Activated T-helper 2 cell treated with anti-CD3 and anti-CD28 coated beads, Interferon-gamma antibody, Interleukin-2, Interleukin-4, amounts not matched to agents 10 μg/mL and 5 μg/mL and 100 μg/mL, durations not matched to agents 14 hours and 24 hours and 36 hours (primary cell): ENCODE measurements at places on chromosomes 12 and 14. TPM values are rescaled to one million over a fixed set of nuclear protein-coding genes. Genes with fewer than 3 reads are reported as not detected.
A peak's percentile ranks its signal among the peaks of the same experiment; 100 is the strongest.

DNA sequence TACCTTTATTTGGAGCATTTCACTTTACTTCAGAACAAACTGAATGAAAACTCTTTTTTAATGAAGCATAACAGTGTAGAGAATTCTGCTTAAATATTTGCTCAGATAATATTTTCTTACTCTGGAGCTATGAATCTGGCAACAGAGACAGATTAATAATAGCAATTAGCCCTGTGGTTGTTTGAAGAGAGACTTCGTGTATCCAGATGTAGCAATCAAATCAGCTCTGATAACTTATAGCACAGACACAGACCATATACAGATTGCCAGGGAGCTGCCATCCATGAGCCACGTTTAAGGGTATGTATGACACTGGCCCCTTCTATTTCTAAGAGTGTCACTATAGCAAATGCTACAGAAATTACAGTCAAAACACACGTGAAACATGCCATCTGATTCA, 146.6 kb downstream of the EXOC5 start:
- no peak overlapping the region for H3K27ac ChIP-seq
- H3K4me3 ChIP-seq, result no peak overlapping the region
- H3K27me3 ChIP-seq, result no peaks in the 10 kb centered on the region

GPR162 gene
- total RNA-seq, result 0.11 and 0.30 TPM in 2 replicates

DNA sequence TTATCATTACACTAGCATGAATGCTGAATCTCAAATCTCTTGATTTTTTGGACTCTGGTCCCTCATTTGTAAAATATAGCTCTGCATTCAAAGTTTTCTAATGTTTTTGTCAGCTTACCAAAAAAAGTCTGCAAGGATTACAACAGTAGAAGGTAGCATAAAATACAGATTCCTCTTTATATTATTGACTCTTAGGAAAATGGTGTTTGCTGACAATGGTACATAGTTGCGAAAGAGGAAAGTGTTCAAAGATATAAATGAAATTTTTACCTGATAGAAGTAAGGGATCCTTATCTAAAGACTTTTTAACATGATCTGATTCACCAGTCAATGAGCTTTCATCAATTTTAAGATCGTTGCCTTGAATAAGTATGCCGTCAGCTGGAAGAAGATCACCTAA, 74.1 kb downstream of the ATP2B1 start:
- H3K36me3 ChIP-seq, result peaks cover 48% of the 10 kb centered on the region
- H3K4me3 ChIP-seq, result no peak overlapping the region
- H3K27ac ChIP-seq, result no peak overlapping the region
- no peaks in the 10 kb centered on the region for H3K27me3 ChIP-seq
- DNase-seq, result no peak
- H3K4me1 ChIP-seq, result peaks cover 12% of the 10 kb centered on the region

DNA sequence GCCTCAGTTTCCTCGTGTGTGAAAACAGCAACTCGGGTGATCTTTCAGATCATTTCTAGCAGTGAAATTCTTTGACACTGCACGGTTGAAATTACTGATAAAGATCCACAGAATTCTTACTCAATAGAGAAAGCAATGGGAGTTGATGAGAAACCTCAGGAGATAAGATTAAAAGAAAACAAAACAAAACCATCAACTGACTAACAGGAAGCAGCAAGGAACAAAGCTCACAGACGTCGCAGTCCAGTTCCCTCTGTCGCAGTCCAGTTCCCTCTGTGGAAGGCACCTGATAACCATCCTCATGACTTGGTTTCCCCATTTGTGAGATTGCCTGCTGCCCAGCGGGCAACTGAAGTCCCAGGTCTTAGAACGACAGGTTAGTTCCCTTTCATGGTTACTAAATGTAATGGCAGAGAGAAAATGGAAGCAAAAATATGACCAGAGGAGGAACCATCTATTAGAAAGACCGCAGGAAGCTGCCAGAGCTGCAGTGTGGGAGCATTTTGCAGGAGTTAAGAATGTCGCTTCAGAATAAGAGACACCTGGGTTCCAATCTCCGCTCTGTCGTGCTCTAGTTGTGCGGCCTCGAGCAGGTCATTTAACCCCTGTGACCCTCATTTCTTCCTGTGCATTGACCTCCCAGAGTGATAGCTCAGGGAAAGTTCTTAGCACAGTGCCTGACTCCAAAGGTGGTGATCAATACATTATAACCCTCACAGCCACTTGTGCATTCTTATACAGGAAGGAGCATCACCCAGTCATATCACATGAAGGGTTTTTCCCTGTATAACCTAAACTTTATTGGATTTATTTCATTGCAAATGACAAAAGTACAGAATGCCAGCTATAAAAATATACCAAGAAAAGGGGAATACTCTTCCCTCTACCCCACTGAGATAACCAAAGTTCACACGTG, 5.1 kb upstream of the MED13L start:
- H3K36me3 ChIP-seq, result no peaks in the 10 kb centered on the region
- H3K27me3 ChIP-seq, result peaks cover 9% of the 10 kb centered on the region
- H3K27ac ChIP-seq, result peak overlapping the region; percentile 62
- H3K4me3 ChIP-seq, result peak overlapping the region; percentile 17
- DNase-seq, result no peak
- H3K4me1 ChIP-seq, result peaks cover 23% of the 10 kb centered on the region

GRCh38 chr12:26451763-26452162, 256.4 kb downstream of the SSPN start:
- H3K27ac ChIP-seq, result no peak overlapping the region
- no peaks in the 10 kb centered on the region for H3K27me3 ChIP-seq
- H3K4me1 ChIP-seq, result peaks cover 6% of the 10 kb centered on the region
- H3K4me3 ChIP-seq, result no peak overlapping the region
